ENCODE measurements at places on chromosomes 7 and 10.

GRCh38 chr7:116786791-116787443 lies 75.5 kb upstream of the CAPZA2 start:
- peak; percentile 44 for DNase-seq

DNA sequence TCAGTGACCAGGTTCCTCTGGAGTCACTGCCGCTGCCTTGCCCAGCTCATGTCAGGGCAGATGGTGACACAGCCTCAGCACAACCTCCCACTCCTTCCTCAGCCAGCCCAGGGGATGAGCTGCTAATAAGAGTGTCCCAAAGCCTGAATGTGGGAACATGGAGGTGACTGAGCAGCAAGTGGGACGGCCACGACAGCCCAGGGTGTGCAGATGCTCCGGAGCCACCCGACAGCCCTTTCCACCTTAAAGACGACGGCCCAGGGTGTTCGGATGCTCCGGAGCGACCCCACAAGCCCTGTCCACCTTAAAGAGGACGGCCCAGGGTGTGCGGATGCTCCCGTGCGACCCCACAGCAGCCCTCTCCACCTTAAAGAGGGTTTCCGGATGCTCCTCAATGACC lies 89.2 kb downstream of the DIP2C start:
- DNase-seq = no peak

DNA sequence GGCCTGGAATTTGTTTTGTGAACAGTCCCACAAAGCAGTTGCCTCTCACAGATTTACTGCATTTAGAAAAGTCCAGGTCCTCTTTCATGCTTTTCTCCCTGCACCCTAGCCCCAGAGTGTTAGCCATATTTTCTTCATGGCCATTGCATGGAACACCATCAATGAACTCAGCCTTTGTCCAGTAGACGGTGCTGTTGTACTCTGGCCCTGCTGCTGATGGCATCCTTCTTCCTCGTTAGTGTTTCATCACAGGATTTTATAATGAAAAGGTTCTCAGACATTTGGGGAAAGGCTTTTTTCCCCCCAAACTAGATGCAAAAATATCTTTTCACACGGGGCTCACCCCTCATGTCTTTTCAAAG lies 93.0 kb upstream of the SLC25A13 start:
- DNase-seq = no peak

DNA sequence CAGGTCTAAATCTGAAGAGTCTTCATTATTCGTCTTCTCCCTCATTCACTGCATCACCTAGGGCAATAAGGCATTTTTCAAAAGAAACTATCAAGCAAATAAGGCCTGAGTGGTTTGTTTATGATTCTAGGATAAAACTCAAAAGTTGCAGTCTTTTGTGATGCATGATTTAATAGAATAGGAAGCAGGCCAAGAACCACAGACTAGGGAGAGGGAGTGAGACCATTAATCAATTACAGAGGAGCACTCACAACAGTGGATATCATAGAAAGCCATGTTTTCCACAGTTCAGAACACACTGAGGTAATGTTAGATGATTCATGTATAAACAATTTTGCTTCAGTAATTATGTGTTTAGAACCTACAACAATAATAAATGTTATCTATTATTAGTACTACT lies 87.8 kb upstream of the LRRTM3 start:
- peak; percentile 77 for DNase-seq

DNA sequence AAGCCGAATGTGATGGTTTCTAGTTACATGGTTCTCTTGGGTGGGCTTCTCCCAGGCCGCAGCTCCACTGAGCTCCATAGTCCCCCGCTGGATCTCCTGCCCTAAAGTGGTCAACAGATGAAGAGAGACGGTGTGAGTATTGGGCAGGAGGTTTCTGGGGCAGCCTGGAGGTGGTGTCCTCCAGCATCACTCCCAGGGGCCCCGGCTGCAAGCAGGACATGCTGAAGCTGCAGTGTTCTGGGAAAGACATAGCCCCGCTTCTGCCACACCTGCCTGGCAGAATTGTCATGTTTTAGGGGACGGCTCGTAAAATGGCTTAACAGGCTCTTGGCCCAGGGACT lies 40.4 kb downstream of the CALML3 start:
- no peak for DNase-seq

DNA sequence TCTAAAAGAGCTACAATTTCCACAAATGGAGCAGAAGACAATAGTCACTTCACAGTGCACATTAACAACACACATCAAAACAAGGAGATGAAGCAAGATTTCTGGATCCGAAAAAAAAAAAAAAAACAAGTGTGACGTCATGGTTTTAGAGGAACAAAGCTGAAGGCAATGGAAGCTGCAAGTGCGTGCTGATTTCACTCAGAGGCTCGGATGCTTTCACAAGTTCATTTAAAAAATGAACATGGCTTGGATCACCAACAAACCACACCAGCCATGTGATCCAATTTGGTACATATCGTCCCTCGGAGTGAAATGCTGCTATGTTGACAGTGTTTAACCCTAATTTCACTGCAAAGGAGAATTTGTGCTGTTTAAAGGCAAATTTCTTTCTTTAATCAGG lies 337.0 kb upstream of the PRKCQ start:
- DNase-seq = peak; percentile 11

DNA sequence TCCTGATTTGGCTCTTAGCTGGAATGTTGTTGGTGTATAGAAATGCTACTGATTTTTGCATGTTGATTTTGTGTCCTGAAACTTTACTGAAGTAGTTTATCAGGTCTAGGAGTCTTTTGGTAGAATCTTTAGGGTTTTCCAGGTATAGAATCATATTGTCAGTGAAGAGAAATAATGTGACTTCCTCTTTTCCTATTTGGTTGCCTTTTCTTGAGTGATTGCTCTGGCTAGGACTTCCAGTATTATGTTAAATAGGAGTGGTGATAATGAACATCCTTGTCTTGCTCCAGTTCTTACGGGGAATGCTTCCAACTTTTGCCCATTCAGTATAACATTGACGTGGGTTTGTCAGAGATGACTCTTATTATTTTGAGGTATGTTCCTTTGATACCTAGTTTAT lies 52.0 kb downstream of the ZNF783 start:
- DNase-seq = no peak

- DNase-seq = no peak
Observed at GRCh38 chr7:47552621-47553020, 29.3 kb downstream of the TNS3 start.

- no peak for DNase-seq
Observed at GRCh38 chr10:36209480-36209879, 567.4 kb upstream of the FZD8 start.

GRCh38 chr10:68870061-68870460 lies 31.1 kb upstream of the DDX50 start:
- DNase-seq = no peak

DNA sequence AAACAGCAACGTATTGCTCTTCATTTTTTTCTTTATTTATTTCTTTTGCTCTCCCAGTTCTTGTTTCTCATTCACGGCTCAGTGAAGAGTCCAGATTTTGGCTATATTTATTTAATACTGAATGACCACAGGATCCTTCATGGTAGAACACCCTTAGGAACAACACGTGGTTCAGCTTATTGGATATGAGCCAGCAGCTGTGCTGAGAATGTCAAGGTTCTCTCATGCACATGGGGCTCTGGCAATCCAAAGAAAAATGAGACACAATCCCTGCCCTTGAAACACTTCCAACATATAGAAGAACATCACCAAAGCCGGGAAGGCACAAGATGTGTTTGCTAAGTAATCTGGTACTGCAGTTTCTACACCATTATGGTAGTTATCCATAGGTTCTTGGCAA lies 852.9 kb downstream of the SORCS1 start:
- no peak for DNase-seq

GRCh38 chr7:134126966-134127848 lies at the start of gene LRGUK:
TSS of gene LRGUK (plus strand) at chr7:134127340. CDS start at chr7:134127368, 28 bp downstream.
- peak; percentile 72 for DNase-seq

DNA sequence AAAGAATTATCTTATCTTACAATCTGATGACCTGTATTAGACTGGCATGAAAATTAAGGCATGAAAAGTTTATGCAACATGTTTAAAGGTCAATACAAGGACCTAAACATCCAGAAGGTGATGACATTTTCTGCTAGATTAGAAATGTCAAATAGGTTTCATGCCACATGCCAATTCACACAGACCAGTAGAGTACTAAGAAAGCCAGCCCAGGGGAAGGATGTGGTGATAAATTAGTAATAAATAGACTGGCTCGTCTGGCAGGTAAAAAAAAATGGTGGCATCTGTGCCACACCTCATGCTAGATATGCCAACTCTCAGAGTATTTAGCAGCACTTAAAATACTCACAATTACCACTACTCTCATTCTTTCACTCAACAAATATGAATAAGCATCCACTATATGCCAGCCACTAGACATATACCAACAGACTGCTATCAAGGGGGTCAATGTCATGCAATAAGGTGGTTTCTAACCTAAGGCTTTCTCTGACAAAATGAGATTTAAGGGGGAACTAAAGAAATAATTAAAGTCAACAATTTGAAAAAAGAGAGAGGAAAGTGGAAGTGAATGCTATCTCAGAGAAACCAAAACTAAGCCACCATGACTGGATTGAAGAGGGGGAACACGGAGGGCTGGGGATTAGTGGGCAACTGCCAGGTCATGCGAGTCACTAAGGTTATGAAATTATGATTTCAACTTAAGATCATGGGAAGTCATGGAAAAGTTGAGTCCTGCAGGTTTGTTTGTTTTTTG lies 83.5 kb downstream of the SGMS1 start:
- no peak for DNase-seq

GRCh38 chr10:17174626-17175025 lies 26.8 kb downstream of the TRDMT1 start:
- DNase-seq = no peak

- peak; percentile 24 for DNase-seq
Observed at GRCh38 chr10:12539350-12540164, 190.2 kb downstream of the CAMK1D start.

DNA sequence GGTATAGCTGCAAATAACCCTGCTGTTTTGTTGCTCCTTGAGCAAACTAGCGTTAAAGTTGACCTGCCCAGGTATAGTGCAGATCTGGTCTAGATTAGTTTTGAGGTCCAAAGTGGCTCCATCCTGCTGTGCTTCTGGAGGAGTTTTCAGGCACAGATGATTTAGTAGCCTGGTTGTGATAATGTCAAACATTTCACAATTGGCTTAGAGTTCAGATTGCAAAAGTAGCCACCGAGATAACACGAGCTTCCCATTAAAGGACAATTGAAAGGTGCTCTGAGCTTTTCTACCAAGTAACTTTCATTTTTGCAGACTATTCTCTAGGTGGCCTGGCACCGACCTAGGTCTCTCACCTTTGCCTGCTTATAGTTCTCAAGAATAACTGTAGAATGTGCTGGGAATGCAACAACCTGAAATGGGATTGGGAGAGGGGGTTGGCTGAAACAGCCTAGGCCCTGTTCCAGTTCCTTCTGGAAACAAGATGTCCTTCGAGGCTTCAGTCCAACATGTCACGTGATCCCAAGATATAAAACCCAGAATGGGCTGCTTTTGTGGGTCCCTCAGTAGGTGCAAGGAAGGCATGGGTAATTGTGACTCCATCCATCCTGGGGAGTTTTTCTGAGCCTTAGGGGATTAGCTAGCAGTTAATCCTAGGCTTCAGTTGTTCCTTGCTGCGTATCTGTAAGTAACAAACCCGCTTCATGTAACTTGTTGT lies 201.0 kb downstream of the CHRM2 start:
- DNase-seq = no peak

DNA sequence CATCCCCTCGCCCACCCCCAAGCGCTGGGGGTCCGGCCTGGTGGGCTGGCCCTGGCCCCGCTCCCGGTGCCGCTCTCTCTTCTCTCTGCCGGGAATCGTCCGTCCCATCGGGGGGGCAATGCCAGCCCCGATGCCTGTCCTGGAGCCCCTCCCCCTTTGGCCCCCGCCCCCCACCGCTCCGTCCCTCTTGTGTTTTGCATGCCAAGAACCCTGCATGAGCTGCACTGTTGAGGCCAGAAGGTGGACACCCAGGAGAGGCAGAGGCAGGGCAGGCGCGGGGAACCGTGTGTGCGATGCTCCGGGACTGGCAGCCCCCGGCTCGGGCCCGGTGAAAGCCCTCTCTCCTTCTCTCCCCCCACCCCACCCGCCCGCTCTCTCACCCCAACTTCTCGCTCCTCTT lies 22.1 kb upstream of the HSPB1 start:
- DNase-seq = no peak

DNA sequence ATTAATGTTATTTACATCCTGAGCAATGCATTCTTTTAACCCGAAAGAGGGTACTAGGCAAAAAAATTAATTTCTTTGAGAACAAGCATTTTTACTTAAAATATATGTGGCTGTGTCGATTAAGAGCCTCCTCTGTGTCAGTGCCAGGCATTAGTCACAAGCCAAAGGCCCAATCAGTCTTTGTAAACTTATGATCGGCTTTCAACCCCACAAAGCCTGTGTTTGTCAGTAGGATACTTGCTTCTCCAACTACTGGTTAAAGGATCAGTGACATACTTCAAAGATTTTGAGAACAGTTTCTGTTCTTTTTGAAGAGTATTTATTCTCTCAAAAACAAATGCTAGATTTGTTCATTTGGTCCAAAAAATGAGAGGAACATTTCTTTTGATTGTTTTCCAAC lies 159.3 kb downstream of the NRCAM start:
- DNase-seq = no peak

DNA sequence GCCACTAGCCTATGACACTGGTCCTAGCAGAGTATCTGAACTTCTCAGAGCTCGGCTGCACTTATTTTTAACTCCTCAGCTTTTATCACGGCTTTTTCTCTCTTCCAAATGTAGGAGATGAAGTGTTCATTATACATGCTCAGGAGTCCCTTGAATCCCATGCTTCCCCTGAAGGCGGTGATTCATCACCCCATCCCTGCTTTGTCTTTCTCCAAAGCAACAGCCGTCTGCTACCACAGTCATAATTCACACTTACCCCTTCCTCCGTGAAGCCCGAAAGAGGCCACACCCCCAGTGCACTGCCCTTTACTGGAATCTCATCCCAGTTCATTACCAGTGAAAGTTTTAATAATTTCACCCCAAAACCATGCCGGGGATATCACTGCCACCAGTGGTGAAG lies 301.5 kb upstream of the SHH start:
- DNase-seq = no peak

- DNase-seq = no peak
Observed at GRCh38 chr10:42635098-42635497, 3.3 kb downstream of the ZNF33B start.

GRCh38 chr7:92504563-92504962 lies 23.8 kb downstream of the PEX1 start:
- DNase-seq = peak; percentile 3

GRCh38 chr10:42513921-42514320 lies 124.4 kb downstream of the ZNF33B start:
- DNase-seq = no peak

Data from foreskin fibroblast (primary cell).